ENCODE measurements at places on chromosomes 7 and 10.

DNA sequence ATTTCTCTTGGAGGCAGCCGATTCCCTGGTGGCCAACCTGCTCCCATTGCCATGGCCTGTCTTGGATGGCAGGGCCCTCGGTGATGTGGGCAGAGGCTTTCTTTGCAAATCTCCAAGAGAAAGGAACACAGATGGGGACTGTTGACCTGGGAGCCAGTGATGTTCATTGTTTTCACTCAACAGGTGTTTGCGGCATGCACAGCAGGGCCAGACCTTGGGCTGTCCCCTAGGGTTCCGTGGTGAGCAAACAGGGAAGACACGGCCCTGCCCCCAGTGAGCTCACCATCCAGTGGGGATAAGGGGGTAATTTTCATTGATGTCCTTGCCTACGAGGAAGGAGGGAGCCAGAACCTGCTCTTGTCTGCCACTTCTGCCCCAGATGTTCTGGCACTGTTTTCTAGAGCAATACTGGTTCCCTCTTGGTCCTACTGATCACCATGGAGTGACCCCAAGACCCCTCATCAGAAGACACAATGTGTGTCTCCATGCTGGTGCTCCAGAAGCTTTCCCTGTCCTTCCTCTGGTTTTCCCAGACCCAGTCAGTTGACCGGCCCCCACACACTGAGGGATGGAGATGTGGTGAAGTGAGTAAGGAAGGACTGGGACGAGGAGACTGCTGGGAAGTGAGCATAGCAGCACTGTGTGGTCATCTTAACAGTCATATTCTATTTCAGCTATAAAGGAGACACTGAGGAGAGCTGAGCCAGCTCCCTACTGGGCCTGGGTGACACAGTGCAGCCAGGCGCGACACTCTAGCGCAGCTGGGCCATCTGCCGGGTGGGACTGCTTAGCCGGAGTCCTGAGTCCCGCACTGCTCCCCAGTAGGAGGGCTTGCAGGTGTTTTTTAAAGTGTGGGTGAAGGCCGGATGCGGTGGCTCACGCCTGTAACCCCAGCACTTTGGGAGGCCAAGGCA lies 20.4 kb upstream of the FIGNL1 start:
- DNase-seq, result no peak

DNA sequence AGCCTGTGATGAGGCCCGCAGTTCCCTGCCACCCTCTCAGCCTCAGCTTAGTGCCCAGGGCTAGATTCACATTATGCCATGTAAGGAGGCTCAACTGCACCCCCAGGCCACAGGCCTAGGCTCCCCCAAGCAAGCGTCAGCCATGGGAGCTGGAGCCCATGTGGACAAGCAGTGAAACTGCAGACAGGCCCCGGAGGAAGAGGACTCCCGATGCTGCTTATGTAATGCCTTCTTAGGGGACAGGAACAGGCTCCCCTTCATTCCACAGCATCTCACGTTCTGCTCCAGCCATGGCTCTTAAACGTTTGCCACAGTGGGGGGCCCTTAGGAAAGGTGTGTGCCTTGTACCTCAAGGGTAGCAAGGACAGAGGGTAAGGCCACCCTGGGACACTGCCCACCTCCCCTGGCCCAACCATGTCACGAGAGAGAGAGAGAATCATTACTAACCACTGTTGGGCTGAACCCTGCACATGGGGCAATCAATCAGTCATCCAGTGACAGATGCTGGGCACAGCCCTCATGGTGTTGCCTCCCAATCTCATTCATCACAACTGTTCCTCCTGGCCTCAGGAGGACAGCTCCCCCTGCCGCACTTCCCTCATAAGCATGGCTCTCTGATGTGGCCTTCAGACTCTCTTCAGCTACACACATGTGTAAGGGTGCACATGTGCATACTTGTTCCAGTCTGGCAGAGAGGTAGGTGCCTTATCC lies 263.0 kb downstream of the GRID1 start:
- DNase-seq, result no peak

DNA sequence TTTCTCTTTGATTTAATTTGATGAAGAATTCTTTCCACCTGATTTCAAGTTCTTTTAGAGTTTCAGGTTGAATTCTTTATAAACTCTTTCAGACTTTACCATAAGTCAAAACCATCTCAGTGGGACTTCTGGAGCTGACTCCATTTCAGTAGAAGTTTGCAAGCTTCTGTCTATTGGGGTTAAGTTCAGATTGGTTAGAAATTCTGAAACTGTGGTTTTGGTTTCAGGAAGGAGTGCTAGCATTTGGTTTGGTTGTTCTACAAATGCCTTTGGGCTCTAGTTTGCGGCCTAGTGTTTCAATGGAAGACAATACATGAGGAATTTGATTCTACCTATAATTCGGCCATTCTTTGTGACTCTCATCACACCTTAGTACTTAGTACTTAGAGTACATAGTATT lies 176.8 kb upstream of the RHOBTB1 start:
- no peak for DNase-seq

DNA sequence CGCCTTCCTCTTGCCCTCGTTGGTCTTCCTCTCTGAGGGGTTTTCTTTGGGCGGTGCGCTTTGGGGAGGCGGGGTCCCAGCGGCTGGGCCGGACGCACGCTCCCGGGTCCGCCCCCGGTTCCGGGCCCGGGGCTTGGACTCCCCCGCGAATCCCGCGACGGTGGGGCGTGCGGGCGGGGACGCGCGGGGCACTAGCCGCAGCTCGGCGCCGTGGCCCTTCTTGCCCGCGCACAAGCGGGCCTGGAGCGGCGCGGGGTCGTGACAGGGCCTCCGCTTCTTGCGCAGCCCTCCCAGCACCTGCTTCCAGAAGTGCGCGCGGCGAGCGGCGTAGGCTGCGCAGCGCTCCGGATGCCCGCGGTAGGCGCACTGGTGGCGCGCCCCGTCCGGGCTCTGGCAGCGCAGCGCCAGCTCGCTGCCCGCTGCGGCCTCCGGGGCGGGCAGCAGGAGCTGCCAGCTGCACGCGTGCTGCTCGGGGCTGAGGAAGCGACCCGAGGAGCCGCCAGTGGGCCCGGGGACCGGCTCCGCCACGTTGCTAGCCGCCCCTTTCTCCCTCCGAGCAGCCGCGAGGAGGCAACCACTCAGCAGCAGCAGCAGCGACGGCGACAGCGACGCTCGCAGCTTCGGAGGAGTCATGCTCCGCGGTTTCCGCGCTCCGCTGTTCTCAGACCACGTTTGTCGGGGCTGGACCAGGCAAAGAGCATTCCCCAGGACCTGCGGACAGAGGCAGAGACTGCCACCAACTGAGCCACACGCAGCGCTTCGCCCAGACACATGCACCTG lies 759 bp downstream of the FGFBP3 start:
- DNase-seq, result peak; percentile 41

GRCh38 chr10:117132751-117133231 lies 5.3 kb downstream of the VAX1 start:
- DNase-seq, result no peak

DNA sequence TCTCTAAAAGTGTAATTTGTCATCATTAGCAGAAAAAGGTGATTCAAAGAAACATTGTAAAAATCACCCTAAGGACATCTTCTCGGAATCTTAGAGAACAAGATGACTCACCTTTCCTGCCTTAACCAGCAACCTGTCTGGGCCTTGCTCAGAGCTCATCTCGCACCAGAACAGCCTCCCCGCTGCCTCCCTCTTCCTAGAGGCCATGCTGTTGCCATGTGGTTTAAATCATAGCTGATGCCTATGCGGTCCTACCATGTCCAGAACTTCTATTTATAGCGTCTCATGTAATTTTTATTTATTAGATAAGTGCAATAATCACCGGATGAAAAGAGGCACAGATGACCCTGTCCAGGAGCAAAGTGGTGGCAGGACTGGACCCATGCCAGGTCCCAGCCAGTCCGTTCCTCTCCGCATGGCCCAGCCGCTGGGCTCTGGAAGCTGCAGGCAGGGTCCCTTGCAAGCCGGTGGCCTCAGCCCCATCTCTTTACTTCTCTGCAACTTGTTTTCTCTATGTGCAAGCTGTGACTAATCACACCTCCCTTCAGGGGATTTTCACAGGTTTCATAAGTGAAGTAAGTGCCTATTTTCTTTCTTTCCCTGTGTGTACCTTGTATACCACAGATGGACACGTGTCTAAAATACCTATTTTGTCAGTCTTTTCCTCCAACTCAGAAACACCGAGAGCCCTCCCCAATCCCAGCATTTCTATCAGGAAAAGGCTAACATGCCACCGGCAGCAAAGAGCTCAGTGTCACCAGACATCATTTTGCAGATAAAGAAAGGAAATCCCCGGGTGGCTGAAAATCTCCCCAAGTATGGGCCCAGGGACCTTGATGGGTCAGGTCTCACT lies 27.1 kb downstream of the KLF6 start:
- DNase-seq, result no peak

DNA sequence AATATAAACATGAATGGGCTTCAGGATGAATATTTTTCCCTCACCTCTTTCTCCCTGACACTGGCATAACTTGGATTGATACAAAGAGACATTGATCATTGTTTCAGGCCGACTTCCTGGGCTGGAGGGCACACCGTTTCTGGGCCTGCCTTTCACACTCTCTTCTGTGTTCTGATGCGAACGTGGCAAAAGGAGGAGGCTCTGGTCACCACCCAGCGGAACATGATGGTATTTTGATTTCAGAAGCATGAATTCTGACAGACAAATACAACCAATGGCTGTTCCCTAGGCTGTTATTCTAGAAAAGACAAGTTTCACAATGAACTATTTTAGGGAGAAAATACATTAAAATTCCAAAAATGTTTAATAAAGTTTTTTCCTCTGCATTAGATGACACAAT lies 534.5 kb upstream of the MKI67 start:
- no peak for DNase-seq

DNA sequence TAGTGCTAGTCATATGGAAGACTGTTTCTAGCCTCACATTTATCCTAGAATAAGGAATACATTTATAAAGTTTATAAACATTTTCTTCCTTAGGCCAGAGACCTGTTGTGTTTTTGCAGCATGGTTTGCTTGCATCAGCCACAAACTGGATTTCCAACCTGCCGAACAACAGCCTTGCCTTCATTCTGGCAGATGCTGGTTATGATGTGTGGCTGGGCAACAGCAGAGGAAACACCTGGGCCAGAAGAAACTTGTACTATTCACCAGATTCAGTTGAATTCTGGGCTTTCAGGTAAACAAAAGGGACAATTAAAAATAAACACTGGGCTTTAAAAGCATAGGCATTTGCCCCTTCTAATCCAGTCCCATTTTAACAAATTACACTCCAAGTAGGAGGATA lies 4.2 kb downstream of the LIPF start:
- no peak for DNase-seq

DNA sequence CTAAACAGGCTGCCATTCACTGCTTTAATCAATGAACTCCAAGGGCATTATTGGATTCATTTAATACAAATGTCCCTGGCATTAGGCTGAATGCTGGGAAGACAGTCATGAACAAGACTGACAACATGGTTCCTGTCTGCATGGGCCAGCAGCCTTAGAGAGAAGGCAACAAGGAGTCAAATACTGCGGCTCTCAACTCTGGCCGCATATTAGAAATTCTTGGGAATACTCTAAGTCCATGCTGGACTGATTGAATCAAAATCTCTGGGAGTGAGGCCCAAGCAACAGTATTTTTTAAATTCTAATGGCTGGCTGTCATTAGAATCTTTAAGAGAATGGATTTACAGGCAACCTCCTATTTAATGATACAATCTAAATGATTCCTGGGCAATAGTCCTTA lies 34.1 kb downstream of the FGFBP3 start:
- DNase-seq, result no peak

- no peak for DNase-seq
These were observed 1.2 kb downstream of the MICALL2 start for GRCh38 chr7:1457949-1458682.

GRCh38 chr10:63008491-63008890 lies 124.6 kb upstream of the NRBF2 start:
- DNase-seq, result no peak

DNA sequence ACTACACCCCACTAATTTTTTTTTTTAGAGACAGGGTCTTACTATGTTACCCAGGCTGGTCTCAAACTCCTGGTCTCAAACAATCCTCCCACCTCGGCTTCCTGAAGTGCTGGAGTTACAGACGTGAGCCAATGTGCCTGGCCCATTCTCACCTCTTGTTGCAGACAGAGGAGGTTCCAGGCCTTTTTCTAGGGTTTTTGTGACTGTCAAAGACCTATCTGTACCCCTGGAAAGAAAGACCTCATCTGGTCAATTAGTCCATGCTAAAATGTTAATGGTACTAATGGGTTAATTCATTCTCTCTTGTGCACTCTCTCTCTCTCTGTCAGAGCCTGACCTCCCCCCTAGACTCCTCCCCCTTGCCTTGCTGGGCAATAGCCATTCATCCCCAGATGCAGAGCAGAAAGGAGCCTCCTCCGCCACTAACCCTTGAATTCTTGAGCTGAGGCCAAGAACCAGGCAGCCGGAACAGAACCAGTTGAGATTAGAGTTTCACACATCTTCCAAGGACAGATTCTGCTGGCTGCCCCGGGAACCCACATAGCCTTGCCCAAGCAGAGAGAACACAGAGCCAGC lies 209.7 kb downstream of the SKIDA1 start:
- DNase-seq, result peak; percentile 55

- no peak for DNase-seq
These were observed 221.2 kb downstream of the ADRA2A start for GRCh38 chr10:111298031-111298430.

- no peak for DNase-seq
These were observed 28.0 kb upstream of the VSIR start for GRCh38 chr10:71801361-71801760.

DNA sequence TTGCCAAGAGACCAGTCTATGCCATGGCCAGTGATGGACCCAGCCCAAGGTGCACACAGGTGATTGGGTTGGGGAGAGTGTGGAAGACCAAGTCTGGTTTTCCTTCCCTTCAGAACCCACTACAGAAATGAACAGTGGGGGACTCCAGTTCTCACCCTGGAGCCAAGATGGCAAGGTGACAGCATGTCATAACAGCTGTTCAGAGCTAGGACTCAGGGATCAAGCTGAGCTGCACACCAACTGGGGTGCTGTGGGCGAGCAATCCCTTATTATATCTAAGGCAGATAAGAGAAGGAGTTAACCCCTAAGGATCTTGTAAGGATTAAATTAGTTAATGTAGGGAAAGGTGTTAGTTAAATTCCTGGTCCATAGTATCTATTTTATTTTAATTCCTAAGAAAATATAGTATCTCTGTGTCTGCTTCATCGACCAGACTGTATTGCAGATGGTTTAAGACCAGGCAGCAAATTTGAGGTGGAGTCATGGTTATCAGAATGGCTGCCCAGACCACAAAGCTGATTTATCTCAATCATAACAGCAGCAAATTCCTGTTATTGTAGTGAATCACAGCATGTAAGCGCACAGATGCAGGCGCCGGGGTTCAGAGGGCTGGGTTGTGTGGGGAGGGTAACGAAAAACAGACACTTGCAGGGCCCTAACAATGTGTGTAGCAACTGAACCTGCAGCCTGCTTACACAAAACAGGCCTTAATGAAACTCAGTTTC lies 208.7 kb upstream of the ZNF32 start:
- DNase-seq, result no peak

GRCh38 chr7:133853706-133854276 lies 273.3 kb upstream of the LRGUK start:
- DNase-seq, result no peak

- no peak for DNase-seq
These were observed 131.7 kb downstream of the DNAJB6 start for GRCh38 chr7:157468221-157469111.

All from mesothelial cell of epicardium (in vitro differentiated cells).